T47D (cell line): ENCODE measurements at places on chromosomes 16 and 17.

DNA sequence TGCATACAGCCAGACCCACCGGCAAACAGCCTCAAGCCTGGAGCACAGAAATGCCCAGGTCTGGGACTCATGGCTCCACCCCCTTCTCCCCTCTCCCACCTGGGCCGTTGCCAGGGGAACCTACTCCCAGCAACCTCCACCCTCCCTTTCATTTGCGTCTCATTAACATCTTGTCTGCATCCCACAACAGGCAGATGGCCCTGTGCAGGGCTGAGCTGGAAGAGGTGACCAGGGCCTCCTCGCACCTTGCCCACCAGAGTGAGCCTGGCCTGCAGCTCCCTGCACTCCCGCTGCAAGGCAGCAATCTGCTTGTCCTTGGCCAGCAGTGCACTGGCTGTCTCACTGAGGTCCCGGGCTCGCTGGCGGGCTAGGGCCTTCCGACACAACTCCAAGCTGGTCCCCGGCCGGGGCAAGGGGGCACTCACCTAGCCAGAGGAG is 3.3 kb downstream of the TSPOAP1 start:
- no peak for DNase-seq

- no peak for DNase-seq
These were observed 82.5 kb downstream of the NXN start for GRCh38 chr17:896953-897661.

- no peak for DNase-seq
These were observed 70.3 kb downstream of the N4BP1 start for GRCh38 chr16:48539485-48540221.

GRCh38 chr16:17228048-17228707 is 242.6 kb downstream of the XYLT1 start:
- DNase-seq, result no peak
